Right renal pelvis (tissue), 4 donors: ENCODE measurements at places on chromosomes 4 and X.

DNA sequence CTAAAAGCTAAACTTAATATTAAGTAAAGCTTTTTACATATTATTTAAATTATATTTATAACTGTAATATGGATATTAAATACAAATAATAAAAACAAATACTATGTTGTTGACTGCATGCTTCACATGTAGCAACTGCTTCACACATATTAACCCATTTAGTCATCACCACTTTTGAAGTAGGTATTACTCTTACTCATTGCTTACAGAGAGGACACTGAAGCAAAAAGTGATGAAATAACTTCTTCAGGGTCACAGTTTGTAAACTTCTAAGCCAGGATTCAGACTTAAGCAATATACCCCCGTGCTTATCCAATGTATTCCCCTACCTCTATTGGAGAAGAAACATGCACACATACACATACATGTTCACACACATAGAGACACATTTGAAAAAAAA lies 166.6 kb downstream of the DKK2 start:
- no peak for DNase-seq

DNA sequence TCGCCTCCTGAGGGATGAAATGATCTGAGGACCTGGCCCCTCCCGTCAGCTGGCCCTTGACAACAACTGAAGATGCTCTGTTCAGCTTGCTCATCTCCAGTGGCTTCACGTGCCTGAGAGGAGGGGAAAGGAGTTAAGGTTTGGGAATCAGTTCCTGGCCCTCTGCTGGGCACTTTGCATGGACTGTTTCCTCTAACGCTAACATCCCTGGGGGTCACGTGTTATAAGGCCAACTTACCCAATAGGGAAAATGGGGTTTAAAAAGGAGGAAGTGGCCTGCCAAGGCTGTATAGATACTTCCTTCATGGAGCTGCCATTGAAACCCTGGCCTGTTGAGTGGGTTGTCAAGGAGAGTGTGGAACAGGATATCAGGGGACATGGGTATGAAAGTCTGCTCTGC lies 65.6 kb downstream of the OR13H1 start:
- DNase-seq: no peak

DNA sequence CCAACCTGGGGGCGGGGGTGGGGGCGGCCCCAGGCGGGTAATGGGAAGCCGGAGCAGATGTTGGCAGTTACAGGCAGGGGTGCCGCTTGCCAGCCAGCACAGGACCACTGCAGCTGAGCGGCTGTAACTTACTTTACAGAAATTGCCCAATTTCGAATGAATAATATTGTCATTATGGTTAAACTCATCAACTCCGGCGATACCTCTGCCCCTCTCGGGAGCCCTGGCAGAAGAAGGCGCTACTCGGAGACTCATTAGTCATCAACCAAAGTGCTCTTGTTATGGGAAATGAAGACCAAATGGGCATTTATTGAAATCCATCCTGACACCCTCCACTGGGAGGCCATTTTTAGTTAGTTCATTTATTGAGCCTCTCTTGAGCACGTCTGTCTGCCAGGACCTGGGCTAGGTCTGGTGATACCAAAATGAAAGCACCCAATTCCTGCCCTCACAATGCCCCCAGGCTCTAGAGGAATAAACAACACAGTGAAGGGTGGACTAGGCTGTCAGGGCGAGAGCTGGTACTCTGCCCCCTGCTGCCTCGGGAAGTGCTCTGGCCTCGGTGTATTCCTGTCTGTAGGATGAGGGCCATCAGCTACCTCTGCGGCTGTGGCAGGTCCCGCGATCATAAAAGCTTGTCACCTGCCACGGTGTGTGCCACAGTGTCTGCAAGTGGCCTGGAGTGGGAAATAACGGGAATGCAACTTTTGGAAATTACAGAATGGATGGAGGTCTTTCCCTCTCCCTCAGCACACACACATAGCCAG lies 159.1 kb upstream of the PSAPL1 start:
- no peak for DNase-seq

GRCh38 chr4:68654946-68655721 lies 15.3 kb downstream of the UGT2B15 start:
- no peak for DNase-seq

- DNase-seq: no peak
These were observed 37.8 kb downstream of the SEPTIN6 start for GRCh38 chrX:119655125-119655524.

DNA sequence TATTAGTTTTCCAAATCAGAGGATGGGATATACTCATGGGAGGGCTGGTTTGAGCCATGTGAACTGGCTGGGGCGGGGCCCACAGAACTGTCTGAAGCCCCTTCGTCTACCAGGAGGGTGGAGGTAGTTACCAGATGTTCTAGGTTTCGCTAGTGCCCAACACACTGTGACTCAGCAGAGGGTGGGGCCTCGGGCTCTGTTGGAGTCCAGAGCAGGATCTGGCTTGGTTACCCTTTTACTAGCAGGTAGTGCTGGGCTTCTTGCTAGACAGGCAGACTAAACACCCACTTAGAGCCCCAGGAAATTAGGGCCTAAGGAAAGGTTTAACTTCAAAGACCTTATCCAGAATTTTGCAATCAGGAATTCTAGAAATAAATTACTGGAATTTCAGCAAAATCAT lies 56.2 kb upstream of the CHRDL1 start:
- DNase-seq: no peak

- DNase-seq: no peak
These were observed 62.6 kb downstream of the DCLK2 start for GRCh38 chr4:150140774-150141400.

- no peak for DNase-seq
These were observed 46.5 kb upstream of the PGRMC1 start for GRCh38 chrX:119189595-119189994.

DNA sequence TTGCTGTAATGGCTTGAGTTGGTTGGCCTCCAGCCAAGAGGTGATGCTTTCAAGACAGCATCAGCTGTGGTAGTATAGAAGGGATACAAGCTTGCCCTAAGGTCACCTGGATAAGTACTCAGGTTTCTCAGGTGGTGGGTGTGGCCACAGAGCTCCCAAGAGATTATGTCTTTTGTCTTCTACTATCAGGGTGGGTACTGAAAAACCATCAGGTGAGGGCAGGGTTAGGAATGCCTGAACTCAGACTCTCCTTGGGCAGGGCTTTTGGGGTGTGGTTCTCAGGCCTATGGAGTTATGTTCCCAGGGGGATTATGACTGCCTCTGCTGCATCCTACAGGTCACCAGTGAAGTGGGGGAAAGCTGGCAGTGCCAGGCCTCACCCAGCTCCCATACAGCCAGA lies 654.6 kb upstream of the GALNT7 start:
- no peak for DNase-seq

GRCh38 chr4:106569146-106570031 lies 200.8 kb upstream of the GIMD1 start:
- DNase-seq: no peak

DNA sequence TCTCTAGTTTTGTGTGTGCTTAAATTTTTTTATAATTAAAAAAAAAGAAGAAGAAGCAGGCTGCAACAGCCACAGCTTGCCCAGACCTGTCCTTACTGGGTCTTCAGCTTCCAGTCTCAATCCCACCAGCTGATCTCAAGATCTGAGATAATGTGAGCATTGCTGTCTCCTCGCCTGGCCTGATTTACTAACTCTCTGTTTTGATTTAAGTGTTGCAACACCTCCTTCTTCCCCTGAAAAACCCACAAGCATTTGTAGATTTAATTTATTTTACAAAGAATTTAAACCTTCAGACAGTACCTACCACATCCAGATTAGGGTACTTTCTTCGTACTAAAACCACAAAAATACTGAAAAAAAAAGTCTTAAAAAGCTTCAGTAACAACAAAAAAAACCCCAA lies 38.0 kb downstream of the FAM241A start:
- no peak for DNase-seq

GRCh38 chr4:32485956-32486355 lies 1765.8 kb downstream of the PCDH7 start:
- DNase-seq: no peak

- DNase-seq: no peak
These were observed 12.1 kb downstream of the FRG2 start for GRCh38 chr4:190014771-190015537.

- no peak for DNase-seq
These were observed 4.6 kb upstream of the TIFA start for GRCh38 chr4:112290341-112290740.

GRCh38 chrX:69987691-69988090 lies 62.0 kb downstream of the AWAT2 start:
- no peak for DNase-seq

DNA sequence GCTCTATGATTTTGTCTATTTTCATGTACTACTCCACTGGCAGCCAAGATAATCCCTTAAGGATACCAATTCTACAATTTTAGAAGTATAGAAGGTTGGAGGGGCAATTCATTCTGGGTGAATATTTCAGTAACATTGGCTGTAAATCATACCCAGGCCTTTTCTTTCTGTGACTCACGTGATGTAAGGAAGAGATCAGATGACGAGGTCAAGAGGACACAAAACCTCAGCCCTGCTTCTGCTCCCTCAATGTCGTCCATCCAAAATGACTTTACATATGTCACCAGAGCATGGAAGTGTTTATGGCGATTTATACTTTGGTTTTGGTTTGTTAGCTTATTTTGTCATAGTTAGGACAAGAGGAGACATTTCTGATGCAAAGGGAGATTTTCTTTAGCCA lies 70.7 kb upstream of the SLC4A4 start:
- no peak for DNase-seq

DNA sequence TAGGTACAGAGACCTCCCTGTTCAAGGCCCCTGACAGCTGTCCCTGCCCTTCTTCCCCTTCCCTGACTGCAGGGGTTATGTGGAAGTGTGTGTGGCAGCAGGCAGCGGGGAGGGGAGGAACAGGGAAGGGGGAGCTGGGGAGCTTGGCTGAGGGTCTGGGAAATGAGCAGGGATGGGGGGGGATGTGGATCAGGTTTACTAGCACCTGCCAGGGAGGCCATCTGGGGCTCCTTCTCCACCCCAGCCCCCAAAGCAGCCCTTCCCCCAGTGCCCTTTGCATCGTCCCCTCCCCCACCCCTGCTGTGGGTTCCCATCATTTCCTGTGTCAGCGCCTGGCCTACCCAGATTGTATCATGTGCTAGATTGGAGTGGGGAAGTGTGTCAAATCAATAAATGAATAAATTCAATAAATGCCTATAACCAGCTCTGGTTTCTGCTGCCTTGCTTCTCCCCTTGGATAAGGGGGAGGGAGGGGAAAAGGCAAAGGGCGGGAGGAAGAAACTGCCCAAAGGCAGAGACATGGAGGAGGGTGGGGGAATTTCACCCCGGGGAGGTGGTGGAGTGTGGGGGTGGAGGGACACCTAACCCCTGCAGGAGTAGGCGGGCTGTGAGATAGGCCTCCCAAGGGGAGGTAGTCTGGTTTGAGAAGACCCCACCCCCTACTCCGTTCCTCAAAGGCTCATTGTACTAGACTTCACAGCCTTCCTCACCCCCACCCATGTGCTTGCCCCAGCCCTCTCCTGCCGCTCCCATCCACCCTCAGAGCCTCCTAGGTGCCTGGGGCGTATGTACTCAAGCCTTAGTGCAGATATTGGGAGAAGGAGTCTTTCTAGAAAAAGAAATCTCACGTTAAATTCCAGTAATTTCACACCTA lies 3.2 kb downstream of the CXorf65 start:
- DNase-seq: no peak

DNA sequence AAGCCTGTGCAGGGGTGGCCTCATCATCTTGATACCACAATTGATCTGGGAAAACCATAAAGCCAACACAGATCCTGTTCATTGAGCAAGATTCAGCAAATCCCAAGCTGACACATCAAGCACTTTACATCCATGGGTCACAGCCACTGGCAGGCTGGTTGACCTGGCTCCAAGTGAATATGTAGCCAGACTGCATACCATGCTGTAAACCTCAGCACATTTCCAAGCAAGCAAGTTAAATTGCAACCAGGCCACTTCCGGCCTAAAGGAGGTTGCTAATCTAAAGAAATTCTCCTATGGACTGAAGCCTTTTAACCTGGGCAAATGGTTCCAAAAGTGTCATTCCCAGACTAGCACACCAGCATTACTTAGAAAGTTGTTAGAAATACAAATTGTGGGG lies 54.4 kb upstream of the USP26 start:
- DNase-seq: no peak

DNA sequence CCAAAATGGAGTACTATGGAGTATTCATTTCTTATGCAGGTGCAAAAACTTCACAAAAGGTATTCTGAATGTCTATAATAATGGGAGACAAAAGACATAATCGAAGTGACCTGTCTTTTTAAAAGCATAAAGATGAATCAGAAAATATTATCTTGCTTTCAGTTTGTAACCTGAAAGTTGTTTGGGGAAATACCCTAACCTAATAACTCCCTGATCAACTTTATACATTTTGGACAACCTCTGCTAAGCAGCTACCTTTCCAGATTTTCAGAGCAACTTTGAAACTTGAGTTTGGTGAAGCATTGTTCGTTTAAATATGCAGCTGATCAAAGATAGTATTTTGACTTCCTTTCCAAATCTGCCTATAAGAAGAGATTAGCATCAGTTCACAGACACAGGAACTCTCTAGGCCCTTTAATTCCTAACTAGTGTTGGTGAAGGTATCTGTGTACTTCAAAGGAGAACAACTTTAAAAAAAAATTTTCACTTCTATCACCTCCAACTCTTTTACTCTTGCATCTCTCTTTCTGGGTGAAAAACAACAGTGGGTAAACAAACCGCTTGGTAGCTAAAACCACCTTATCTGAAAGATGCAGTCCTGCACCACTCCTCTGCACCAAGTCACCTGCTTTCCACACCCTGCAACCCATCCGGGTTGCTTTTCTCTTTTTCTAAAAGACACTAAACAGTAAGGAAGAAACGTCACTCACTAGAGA lies 26.5 kb downstream of the CD40LG start:
- no peak for DNase-seq

GRCh38 chrX:76183289-76184049 lies 10.6 kb downstream of the PBDC1 start:
- DNase-seq: no peak

DNA sequence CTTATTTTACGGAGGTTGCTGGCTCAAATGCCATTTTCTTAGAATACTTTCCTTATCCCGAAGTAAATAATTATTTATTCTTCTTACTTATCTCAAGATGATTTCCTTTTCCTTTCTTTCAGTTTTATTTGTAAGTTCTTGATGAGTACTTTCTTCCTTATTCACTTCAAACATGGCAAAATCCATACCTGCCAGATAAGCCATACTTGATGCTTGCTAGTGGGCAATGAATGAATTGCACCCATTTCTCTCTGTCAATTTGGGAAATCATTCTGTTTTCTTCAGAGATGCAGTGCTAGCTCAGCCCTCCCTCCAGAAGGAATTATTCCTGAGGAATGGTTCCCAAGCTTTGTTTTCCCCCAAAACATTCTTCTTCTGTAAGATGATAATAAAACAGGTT lies 598.3 kb downstream of the SPRY1 start:
- DNase-seq: no peak

DNA sequence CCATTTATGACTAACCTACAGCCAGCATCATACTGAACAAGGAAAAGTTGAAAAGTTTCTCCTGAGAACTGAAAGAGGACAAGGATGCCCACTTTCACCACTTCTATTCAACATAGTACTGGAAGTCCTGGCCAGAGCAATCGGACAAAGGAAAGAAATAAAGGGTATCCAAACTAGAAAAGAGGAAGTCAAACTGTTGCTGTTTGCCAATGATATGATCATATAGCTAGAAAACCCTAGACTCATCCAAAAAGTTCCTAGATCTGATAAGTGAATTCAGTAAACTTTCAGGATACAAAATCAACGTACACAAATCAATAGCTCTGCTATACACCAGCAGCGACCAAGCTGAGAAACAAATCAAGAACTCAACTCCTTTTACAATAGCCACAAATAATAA lies 64.5 kb downstream of the CENPC start:
- no peak for DNase-seq
